Hair follicular keratinocyte (primary cell): ENCODE measurements at places on chromosomes 13 and 19. TPM values are rescaled to one million over a fixed set of nuclear protein-coding genes. Genes with fewer than 3 reads are reported as not detected.

FGF14 gene
- total RNA-seq: not detected in 2 replicates

F7 gene
- total RNA-seq: not detected in 2 replicates

LILRB4 gene
- total RNA-seq: not detected in 2 replicates

SNRPD2 gene
- 339 and 436 TPM in 2 replicates for total RNA-seq

LACC1 gene
- 6.0 and 14.1 TPM in 2 replicates for total RNA-seq

TNFSF11 gene
- total RNA-seq: not detected in 2 replicates

UBE2L5 gene
- not detected in 2 replicates for total RNA-seq
